ENCODE measurements at places on chromosomes 5 and 9.

- DNase-seq = no peak
These were observed 30.7 kb downstream of the PAEP start for GRCh38 chr9:135592331-135592590.

DNA sequence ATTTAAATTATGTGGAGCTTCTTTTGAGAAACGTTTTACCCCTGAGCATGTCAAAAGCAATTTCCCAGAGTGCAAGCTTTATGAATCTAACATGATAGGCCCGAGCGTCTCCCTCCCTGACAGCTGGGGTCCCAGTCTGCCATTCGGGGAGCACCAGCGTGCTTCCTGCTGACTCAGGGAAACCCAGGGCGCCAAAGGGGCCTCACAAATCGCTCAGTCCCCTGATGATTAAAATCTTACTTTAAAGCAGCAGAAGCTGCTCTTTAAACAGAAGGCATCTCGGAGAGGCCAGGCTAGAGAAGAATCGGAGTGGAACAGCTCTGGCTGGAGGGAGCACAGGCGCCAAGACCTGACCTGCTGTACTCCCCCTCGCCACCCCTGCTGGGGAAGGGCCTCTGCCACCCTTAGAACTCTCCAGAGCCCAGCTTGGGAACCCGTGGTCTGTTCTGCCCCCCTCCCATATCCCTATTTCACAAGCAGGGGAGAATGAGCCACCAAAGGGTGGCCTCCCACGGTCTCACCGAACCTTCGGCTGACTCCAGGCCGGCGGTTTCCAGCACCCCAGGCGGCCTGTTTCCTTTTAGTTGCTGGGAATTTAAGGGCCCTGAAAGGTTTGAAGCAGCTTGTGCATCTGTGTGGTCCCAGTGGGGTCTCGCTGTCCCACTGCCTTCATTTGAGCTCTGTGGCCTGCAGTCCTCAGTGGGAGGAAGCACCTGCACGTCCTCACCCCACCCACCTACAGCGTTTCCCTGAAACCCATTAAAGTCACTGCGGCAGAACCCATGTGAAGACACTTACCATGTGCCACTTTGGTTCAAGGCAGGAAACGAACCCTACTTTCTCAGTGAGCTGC, 147.6 kb downstream of the COL23A1 start:
- DNase-seq = no peak

DNA sequence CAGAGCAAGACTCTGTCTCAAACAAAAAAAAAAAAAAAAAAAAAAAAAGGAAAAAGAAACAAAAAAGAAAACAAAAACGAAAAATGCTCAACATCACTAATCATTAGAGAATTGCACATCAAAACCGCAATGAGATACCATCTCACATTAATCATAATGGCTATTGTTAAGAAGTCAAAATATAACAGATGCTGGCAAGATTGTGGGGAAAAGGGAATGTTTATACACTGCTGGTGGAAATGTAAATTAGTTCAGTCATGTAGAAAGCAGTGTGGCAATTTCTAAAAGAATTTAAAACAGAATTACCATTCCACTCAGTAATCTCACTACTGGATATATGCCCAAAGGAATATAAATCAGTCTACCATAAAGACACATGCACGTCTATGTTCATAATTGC, 50.4 kb upstream of the PRR16 start:
- DNase-seq = no peak

- no peak for DNase-seq
These were observed 6.9 kb downstream of the FAM174A start for GRCh38 chr5:100542086-100542485.

- no peak for DNase-seq
These were observed 63.1 kb downstream of the ABHD17B start for GRCh38 chr9:71847892-71848291.

DNA sequence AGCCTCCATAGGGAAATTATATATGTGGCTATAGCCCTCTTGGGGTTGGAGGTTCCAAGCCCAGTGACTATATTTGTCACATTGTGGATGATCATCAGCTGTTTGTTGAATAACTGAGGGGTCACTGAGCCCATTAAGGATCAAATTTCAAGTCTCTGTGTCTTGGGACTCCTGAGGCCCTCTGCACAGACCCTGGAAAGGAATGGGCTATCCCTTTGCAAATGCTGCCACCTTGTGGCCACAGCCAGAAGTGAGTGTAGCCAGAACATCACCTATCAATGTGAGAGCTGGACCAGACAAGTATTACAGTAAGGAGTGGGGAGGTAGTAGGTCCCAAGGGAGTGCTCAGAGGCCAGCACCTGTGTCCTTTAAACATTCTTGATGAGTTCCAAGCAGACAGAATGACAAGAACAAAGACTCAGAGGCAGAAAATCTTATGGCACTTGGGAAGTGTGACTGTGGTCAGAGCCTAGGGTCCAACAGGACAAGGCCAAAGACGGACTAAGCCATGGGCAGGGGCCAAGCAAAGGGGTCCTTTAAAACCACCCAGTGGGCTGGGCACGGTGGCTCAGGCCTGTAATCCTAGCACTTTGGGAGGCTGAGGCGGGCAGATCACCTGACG, 8.2 kb downstream of the RPP25L start:
- peak; percentile 87 for DNase-seq

DNA sequence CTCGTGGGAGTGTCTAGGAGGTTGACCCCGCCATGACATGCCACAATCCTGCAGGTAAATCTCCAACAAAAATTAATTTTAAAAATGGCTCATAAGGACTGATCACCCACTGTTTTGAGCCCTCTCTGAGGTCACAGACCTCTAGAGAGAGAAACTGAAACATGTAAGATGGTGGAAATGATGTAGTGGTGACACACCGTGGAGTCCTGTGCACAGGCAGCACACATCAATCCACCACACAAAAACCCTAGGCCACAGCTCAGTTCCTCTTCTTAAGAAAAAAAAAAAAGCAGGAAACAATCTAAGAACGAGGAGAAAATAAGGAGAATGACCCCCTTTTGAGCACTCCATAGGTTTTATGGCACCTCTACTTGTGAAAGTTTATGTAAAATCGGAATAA, 93.8 kb upstream of the FAM120A start:
- no peak for DNase-seq

DNA sequence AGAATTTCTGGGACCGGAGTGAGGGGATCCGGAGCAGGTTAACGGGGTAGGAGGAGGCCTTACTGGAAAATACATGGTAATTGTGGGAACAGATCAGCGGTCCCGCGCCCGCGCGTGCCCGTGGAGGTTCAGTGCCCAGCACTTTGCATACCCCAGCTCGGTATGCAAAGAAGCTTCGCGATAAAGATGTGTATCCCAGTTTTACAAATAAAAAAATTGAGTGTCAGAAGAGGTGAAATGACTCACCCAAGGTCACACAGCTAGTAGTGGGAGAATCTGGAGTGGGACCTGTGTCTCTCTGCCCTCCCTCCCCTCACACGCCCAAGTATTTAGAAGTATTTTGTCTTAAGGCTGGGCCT, 967 bp downstream of the NEURL1B start:
- no peak for DNase-seq

GRCh38 chr5:174589599-174589998, 134.8 kb upstream of the MSX2 start:
- DNase-seq = peak; percentile 53

GRCh38 chr5:116237917-116238500, 153.2 kb downstream of the COMMD10 start:
- no peak for DNase-seq

DNA sequence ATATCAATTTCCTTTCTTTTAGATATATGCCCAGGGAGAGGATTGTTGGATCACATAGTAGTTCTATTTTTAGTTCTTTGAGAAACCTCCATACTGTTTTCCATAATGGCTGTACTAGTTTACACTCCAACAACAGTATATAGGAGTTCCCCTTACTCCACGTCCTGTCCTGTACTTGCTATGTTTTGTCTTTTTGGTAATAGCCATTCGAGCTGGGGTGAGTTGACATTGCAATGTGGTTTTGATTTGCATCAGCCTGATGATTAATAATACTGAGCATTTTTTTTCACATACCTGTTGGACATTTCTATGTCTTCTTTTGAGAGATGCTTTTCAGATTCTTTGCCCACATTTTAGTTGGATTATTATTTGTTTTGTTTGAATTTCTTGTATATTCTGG, 445.9 kb downstream of the NTRK2 start:
- no peak for DNase-seq

GRCh38 chr9:4547016-4547415, 56.7 kb downstream of the SLC1A1 start:
- DNase-seq = no peak

- DNase-seq = no peak
These were observed 703.5 kb upstream of the RGMB start for GRCh38 chr5:98069876-98070512.

GRCh38 chr5:5638211-5638610, 215.7 kb downstream of the ICE1 start:
- no peak for DNase-seq

GRCh38 chr5:19874811-19875210, 113.2 kb downstream of the CDH18 start:
- no peak for DNase-seq

DNA sequence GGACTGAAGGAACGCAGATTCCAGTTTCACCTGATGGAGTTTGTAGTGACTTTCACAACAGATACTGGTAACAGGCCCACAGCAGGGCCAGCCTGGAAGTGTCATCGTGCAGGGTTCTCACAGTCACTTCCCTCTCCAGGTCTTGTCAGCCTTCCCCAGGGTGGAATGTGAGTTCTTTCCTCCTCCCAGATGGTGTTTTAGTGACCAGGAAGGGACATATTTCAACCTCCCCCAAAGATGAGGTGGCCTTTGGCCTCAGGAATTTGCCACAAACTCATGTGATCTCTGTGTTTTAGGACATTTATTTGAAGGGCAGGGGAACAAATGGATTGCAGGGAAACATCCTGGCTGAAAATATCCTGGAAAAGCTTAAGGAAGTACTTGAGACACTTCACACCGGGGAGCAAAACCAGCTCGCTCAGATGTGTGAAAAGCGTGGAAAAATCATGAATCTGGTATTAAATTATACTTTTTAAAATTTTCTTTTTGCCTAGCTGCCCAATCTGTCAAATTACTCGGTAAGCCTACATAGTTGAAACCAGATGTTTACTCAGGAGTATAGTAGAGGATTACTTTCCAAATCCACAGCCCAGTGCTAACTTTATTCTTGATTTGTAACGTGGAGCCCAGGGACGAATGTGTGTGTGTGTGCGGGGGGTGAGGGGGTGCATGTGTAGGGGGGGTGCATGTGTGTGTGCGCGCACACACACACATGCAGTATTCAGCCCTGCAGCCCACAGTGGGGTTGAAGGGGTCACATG, 66.8 kb downstream of the PTPDC1 start:
- no peak for DNase-seq

- no peak for DNase-seq
These were observed 56.2 kb upstream of the LPAR1 start for GRCh38 chr9:111094433-111094924.

GRCh38 chr5:151018846-151019245, 1.5 kb upstream of the GPX3 start:
- no peak for DNase-seq

- no peak for DNase-seq
These were observed 46.2 kb downstream of the F2RL2 start for GRCh38 chr5:76576996-76577395.

DNA sequence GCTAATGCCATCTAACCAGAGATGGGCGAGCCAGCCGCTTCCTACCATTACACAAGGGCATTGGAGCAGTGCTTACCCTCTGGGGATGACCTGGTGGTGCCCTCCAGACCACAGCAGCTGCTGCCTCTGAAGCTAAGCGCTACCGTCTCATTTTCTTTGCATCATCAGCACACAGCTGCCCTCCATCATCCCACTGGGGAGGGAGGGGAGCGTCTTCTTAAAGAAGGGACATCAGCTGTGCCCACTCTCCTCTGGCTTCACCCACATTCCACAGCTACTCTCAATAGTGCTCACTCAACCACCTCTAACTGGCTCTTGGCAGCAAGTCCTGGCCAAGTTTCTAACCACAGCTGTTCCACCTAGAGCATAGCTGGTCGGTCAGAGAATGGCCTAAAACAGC, 503.4 kb downstream of the NFIB start:
- DNase-seq = no peak

GRCh38 chr9:129637673-129638439, 4.1 kb downstream of the ASB6 start:
- DNase-seq = no peak

DNA sequence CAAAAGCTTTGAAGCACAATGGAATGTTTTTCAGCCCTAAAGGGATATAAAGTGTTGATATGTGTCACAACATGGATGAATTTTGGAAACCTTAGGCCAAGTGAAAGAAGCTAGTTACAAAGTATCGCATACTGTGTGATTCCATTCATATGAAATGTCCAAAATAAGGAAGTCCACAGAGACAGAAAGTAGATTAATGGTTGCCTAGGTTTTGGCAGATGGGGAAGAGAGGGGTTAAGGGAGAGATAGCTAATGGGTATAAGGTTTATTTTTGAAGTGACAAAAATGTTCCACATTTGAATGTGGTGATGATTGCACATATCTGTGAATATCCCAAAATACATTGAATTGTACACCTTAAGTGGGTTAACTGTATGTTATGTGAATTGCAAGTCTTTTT, 57.5 kb upstream of the MCCC2 start:
- no peak for DNase-seq

DNA sequence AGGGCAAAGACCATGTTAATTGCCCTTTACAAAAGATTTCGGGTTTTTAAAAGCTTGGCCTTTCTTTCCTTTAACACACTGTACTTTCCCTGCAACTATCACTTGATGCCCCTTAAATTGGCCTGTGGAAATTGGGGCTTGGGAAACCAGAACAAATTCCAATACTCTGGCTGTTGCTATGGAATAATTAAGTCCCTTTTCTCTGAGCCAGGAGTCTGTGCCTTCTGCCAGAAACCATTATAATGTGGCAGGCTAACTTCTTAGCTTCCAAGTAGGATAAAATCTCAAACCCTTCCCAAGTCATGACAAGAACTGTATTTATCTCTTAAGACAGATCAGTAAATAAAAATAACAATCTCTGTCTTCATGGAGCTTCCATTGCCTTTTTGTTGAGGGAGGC, 1.1 kb upstream of the SPINK1 start:
- DNase-seq = no peak

GRCh38 chr5:129048509-129048908, 46.0 kb upstream of the ISOC1 start:
- DNase-seq = no peak
